Liver (tissue), 10 donors: ENCODE measurements at places on chromosomes 5 and 9. TPM values are rescaled to one million over a fixed set of nuclear protein-coding genes. Genes with fewer than 3 reads are reported as not detected.

FSD1L gene
- total RNA-seq: 2.8 TPM

PLEKHG4B gene
- total RNA-seq: 0.05 TPM

SHISAL2B gene
- not detected for total RNA-seq

- DNase-seq: no peak
Observed at GRCh38 chr5:2981652-2982051, 230.2 kb upstream of the IRX2 start.

- no peak for DNase-seq
Observed at GRCh38 chr9:88802533-88802932, 188.7 kb upstream of the S1PR3 start.

- no peak for DNase-seq
Observed at GRCh38 chr9:95018099-95018936, 291.8 kb downstream of the AOPEP start.
